ENCODE measurements at places on chromosomes 13 and 19.

DNA sequence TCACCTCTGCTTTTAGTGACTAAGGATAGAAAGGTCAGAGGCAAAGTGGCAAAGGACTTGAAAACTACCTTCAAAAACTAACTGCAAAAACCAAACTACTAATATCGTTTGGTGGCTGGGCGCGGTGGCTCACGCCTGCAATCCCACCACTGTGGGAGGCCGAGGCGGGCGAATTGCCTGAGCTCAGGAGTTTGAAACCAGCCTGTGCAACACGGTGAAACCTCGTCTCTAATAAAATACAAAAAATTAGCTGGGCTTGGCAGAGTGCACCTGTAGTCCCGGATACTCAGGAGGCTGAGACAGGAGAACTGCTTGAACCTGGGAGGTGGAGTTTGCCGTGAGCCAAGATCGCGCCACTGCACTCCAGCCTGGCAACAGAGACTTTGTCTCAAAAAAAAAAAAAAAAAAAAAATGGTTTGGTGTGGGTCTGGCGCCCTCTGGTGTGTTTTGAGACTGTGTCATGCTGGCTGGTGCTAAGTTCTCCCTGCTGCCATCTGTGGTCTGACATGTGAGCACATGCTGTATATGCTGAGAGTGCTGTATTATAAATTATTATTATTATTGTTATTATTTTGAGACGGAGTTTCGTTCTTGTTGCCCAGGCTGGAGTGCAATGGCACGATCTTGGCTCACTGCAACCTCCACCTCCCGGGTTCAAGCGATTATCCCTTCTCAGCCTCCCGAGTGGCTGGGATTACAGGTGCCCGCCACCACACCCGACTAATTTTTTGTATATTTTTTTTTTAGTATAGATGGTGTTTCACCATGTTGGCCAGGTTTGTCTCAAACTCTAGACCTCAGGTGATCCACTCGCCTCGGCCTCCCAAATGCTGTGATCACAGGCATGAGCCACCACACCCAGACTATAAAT is 36.0 kb upstream of the RNF17 start:
- peak; percentile 64 for DNase-seq

DNA sequence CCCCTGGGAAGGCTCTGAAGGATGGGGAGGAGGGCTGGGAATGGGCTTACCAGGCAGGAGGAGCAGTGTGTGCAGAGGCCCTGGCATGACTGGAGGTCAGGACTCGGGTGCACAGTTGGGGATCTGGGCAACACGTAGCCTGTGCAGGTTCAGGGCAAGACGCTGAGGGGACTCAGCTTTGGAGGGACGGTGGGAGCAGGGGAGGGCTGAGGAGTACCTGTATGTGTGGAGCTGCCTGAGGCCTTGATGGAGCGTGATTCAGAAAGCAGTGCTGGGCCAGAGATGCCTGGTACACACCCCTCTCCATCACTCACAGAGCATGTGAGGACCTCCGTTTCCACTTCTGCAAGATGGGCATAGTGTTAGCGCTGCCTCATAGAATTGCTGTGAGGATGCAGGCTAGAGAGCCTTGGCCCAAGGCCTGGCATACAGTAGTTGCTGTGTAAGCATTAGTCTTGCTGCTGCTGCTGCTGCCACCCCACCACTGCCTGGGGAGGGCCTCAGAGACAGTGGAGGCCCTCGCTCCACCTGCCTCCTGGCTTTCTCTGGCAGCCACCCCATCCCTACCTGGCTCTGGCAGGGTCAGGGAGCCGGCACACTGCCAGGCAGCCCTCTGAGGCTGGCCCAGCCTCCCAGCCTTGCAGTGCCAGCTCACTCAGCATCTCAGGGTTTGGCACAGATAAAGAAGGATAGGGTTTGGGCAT is 2.4 kb downstream of the PAK4 start:
- DNase-seq = no peak

- DNase-seq = no peak
These were observed 79.9 kb upstream of the ABCC4 start for GRCh38 chr13:95381212-95381527.

- DNase-seq = no peak
These were observed 39.7 kb downstream of the USP12 start for GRCh38 chr13:27131906-27132305.

- DNase-seq = peak; percentile 24
These were observed 979 bp downstream of the AKAP8 start for GRCh38 chr19:15378534-15379082.

- DNase-seq = no peak
These were observed 907.4 kb downstream of the UQCRFS1 start for GRCh38 chr19:28305513-28305912.

- DNase-seq = no peak
These were observed 235.1 kb downstream of the COG6 start for GRCh38 chr13:39890537-39890936.

DNA sequence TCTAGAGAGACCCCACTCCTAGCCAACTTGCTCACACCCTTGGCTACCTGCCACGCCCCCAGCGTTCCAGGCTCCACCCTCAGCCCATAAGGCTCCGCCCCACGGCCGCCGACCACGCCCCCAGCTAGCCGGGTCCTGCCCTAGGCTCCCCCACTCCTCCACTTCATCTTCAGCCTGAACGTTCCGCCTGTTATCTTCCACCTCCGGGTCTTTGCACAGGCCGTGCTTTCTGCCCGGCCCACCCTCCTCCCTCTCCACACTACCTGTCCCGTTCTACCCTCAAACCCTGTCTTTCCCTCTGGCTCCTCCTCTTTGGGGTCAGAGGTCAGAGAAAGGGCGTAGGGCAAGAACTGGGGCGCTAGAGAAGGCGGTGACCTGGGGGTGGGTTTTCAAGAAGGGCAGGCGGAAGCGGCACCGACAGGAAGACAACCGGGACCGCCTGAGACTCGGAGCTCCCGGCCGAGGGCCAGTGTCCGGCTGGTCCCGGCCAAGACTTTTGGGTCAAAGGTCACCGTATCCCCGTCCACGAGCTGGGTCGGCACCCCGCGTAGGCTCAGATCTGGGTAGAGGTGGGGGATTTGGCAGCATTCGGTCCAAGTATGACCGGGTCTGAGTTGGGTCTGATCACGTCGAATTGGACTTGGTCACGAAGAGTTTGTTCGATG is 2.2 kb downstream of the PDE4C start:
- no peak for DNase-seq

GRCh38 chr13:45773236-45773635 is 71.1 kb downstream of the CBY2 start:
- DNase-seq = no peak

DNA sequence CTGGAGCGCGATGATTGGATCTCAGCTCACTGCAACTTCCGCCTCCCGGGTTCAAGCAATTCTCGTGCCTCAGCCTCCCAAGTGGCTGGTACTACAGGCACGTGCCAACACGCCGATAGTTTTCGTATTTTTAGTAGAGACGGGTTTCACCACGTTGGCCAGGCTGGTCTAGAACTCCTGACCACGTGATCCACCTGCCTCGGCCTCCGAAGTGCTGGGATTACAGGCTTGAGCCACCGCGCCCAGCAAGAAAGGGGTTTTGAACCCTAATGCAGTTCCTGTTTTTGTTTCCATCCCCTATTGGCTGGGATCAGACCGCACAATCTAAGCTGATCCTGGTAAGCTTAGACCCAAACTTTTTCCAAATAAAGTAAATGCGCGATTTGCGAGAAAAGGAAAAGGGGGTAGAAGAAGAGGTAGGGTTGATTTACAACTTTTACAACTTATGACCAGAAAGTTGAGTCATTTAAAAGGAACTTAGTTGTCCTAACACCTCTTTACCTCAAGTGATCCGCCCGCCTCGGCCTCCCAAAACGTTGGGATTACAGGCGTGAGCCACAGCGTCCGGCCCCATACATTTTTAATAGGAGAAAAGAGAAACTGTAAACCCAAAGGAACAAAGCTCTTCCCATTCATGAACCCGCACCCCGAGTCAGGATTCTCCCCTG is 764 bp downstream of the ZNF626 start:
- no peak for DNase-seq

- no peak for DNase-seq
These were observed 307 bp downstream of the JOSD2 start for GRCh38 chr19:50510700-50511068.

- no peak for DNase-seq
These were observed 44.0 kb upstream of the KPNA3 start for GRCh38 chr13:49836516-49836915.

GRCh38 chr13:34025746-34026145 is 207.8 kb downstream of the RFC3 start:
- no peak for DNase-seq

- DNase-seq = no peak
These were observed 167.0 kb downstream of the COG6 start for GRCh38 chr13:39822437-39822836.

DNA sequence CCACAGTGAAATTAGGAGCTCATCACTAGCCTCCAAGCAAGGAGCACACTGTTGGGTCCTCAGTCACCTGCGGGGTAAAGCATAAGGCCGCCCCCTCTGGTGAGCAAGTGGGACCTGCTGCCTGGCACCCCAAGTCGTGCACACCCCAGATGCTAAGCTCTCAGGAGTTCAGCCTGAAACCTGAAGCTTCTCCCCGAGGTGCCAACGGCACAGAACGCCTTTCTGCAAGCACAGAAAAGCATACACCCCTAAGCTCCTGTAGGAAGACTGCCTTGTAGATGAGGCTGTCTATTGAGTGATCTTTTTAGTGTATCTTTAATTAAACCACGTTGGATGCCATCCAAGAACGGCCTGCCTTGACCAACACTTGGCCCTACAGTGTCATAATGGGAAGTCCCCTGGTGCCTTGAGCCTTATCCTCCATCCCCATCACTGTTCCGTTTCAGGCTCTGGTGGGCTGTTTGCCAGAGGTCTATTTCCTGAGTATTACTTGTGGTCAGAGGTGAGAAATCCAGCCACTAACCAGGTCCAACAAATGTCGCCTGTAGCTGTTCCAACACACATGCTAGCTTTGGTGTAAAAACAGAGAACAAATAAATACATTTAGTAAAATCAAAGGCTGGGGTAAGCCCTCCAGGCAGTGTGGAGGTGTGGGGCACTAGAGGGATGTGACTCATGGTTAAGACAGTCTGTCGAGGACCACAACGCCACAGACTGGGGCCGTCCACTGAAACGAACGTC is 44.8 kb downstream of the C13orf42 start:
- DNase-seq = no peak

GRCh38 chr19:35879770-35880317 is 11.5 kb downstream of the APLP1 start:
- DNase-seq = peak; percentile 59

- DNase-seq = no peak
These were observed 22.4 kb upstream of the EBI3 start for GRCh38 chr19:4206818-4207484.

DNA sequence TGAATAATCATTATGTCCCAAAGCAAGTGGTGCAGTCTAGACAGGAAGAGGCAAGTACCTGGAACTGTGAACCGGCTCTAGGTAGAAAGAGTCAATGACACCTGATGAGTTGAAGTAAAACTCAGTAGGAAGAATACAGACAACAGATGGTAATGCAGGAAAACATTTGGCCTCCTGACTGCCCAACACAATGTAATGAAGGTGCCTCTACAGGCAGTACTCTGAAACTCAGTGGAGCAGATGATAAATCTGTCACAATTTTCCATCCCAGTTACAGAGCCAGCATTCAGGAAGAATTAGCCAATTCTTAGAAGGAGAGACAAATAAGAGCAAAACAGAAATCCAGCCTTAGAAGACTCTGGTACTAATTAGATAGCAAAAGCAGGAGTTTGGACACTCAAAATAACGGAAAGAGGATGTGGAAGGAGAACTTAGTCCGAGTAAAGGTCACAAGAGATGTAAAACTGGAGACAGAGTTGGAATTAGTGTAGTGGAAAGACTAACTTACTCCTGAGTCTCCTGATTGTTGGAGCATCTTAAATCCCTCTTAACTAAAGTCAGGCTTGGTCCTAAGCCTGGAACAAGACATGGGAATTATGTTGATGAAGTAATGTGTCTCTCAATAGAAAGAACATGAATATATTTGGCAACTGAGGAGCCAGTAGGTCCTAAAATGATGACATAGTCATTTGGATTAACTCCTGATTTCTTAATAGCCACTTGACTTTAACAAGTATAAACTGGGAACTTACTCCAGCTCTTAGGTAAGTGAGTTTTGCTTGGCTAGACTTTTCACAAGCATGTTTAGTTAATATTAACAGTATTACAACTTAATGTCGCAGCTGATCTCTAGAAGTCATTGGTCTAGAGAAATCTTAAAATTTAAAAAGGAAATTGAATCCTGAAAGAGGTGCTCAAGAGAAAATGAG is 457.3 kb upstream of the MIR17HG start:
- DNase-seq = no peak

DNA sequence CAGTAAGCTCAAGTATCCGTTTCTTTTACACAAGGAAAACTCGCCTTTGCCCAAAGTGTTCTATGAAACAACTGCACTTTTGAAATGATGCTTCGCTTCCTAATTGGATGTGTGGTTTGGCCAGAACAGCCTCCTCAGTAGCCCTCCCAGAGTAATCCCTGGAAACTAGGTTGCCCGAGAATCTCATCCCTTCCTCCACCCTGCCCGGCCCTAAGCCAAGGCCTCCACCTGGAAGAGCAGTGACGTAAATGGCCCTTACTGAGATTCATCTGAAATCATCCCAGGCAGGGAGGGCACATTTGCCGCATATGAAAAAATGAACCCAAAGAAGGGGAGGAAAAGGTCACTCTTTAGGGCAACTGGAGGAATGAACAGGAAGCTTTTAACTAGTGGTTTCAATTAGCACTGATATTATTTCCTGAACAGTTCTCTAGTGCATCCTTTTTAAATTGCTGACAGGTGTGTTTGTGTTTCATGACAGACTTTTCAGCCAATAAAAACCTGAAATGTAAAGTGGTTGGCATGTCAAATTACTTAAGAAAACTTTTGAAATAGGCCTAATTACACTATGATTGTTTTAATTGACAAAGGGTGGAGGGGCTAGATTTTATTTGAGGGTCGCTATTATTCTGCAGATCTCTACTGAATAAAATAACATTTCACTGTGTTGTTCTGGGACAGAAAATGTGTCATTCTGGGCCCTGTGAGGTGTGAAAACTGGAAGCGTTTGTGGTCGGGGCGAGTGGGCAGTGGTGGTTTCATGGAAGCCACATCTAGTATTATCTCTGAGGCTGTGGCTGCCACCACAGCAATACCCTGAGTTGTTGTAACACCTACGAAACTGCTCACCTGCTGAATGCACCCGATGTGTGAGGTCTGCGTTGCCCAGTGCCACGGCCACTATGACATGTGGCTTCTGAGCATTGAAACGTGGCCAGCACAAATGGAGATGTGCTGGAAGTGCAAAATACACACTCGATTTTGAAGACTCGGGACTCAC is 112.1 kb downstream of the ZIC5 start:
- no peak for DNase-seq

GRCh38 chr19:3851254-3852176 is 17.3 kb downstream of the ZFR2 start:
- DNase-seq = no peak

DNA sequence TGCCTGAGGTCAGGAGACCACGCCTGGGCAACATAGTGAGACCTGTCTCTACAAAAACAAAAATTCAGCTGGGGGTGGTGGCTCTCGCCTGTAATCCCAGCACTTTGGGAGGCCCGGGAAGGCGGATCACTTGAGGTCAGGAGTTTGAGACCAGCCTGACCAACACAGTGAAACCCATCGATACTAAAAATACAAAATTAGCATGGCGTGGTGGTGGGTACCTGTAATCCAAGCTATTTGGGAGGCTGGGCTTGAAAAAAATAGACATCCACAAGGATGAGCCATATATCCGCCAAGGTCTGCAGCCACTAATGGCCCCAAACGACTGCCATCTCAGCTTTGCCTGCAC is 3.1 kb downstream of the RPS16 start:
- DNase-seq = no peak

GRCh38 chr19:11560404-11561051 is 1.5 kb upstream of the ELOF1 start:
- DNase-seq = peak; percentile 34
